ENCODE measurements at places on chromosomes 6 and 20.
A peak's percentile ranks its signal among the peaks of the same experiment; 100 is the strongest.

DNA sequence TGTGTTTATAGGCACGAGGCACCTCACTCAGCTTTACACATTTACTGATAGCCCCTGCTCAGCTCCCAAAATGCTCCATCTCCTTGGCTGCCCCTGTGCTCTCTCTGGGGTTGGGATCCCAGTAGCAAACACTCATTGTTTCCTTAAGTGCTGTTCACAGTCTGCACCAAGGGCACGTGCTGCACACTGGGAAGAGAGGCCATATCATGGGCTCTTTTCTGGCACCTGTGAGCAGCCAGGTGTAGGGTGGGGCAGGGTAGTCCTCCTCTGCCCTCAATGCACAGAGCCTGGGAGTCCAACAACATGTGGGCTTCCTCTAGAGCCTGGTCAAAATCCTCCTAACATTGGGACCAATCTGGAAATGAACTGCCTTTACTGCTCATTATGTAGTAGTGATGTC, 67.9 kb downstream of the BANF2 start:
- DNase-seq, result no peak

DNA sequence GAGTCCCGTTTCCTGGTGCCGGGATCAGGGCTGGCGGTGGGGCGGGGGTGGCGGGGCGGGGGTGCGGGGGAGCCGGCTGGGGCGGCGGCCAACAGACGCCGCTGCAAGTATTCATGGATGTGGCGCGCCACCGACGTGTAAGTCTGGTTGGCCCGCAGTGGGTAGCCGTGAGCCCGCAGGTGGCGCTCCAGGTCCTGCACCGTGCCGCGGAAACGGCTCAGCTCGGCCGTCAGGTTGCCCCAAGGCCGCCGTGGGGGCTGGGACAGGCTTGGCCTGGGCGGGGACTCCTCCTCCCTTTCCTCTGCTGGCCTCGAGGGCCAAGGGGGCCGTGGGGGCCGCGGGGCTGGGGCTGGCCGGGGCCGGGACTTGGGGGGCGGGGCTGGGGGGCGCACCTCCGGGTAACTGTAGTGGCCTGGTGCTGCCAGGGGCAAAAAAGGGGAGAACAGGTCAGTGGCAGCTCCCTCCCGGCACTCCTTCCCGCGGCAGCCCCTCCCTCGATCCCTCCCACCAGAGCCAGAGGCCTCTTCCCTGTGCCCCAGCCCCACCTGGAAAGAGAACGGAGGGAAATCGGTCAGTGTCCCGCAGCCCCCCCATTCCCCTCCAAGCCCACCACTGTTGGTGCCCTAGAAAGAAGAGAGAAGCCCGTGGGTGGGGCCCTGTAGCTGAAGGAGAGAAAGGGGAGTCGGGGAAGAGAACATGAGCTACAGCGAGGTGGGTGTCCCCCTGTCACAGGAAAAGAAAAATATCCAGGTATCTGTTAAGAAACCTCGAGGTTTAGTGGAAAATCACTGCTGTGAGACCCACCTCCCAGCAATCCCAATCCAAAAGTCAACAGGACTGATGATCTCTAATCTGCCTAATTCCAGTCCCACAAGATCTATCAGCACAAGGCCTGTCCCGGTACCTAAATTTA, 21.3 kb downstream of the TNXB start:
- peak; percentile 74 for DNase-seq

DNA sequence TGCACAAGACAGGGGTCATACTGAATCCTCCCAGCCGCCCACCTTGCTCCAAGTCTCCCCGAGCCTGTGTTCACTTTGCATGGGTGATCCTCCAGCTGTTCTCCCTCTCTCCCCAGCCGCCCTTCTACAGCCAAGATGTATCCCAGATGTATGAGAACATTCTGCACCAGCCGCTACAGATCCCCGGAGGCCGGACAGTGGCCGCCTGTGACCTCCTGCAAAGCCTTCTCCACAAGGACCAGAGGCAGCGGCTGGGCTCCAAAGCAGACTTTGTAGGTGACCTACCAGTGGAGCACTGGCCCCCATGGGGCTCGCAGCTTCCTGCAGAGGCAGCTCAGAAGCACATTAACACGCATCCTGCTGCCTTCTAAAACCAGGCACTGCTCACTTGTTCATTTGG, 14.6 kb upstream of the IFT52 start:
- DNase-seq, result no peak

DNA sequence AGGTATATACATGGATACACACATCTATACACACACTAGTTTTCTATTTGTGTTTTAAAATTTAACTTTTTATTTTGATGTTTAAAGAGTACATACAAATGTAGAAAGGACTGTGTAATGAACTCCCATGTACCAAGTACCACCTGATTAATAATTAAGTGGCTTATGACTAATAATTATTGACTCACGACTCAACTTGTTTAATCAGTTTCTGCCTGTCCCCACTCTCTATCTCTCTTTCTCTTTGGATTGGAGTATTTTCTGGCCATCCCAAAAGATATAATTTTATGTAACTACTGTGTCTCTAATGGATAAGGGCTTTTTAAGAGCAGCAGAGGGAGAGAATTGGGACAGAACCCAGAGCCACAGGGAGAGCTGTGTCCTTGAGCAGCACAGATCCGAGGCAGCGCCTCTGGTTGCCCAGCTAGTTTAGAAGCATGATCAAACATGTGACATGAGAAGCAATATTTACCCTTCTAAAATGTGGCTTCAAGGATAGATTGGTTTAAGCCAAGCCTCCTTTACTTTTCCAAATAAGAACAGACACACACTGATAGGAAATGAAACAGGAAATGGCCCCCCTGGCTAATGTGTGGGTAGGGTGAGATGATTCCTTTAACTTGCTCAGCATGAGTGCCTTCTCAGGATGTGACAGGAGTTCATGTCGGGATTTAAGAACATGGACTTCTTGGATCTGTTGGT, 81.0 kb downstream of the ERMARD start:
- DNase-seq, result no peak

GRCh38 chr6:89117211-89118108, at the start of gene SRSF12:
Gene SRSF12 (minus strand): TSS chr6:89118071. CDS start chr6:89117887, 184 bp downstream.
- DNase-seq, result peak; percentile 93

DNA sequence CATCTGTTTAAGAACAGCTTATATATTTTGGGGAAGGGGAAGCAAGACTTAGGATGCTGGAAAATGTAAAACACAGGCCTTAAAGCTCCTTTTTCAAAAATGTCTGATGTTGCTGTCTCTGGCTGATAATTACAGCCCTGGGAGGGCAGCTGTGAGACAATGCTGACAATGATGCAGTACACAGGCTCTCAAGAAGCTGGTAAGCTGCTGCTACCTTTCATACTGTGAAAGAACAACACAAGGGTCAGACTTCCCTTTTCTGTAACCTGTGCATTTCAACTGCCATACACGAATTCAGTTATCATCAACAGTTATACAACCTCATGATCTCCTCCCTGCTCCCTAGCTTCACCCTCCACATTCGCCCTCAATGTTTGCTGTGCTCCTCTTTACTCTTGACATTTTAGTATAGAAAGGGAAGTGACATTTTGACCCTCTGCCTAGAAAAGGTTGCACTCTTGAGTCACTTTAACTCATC, 25.2 kb downstream of the MAP7 start:
- no peak for DNase-seq

- DNase-seq, result no peak
Observed at GRCh38 chr20:60718743-60719480, 533.1 kb upstream of the CDH4 start.

GRCh38 chr20:3842348-3842930, 4.2 kb upstream of the MAVS start:
- no peak for DNase-seq

DNA sequence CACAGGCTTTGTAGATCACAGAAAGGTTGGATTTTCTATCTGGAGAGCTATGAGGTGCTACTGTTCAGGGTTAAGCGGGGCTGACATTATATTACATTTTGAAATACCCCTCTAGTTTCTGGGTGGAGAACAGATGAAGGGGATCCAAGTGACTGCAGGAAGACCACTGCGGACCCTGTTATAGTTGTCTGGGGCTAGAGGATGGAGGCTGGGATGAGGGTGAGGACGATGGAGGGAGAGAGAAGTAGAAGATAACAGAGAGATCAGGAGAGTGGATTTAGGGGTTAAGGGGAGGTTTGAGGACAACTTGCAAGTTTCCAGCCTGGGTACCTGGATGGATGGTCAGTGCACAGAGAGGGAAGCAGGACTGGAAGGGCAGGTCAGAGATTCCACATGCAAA, 43.5 kb upstream of the TGM2 start:
- DNase-seq, result no peak

GRCh38 chr6:128000363-128000762, 99.5 kb upstream of the THEMIS start:
- DNase-seq, result no peak

GRCh38 chr20:20992277-20992676, 113.9 kb downstream of the LINC00237 start:
- no peak for DNase-seq

DNA sequence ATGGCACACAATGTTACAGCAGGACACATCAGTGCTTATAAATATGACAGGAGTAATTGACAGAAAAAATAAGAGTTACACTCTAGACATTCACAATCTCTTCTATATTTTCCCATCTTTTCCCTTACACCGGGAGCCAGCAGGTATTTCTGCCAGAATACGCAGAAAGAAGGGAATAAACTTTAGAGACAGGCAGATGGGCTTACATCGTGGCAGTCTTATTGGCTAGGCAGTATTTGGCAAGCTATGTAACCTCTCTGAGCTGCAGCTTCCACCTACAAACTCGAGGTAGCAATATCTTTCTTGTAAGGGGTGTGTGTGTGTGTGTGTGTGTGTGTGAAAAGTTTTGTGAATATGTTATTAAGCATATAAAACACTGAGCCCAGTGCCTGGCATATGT, 33.0 kb upstream of the TSHZ2 start:
- no peak for DNase-seq

GRCh38 chr20:10632721-10633509, 40.9 kb downstream of the JAG1 start:
- no peak for DNase-seq

GRCh38 chr20:20859510-20859909, 147.1 kb upstream of the RALGAPA2 start:
- no peak for DNase-seq

- DNase-seq, result no peak
Observed at GRCh38 chr6:53264915-53265607, 83.7 kb downstream of the ELOVL5 start.

GRCh38 chr6:43007126-43007525, 6.6 kb downstream of the MEA1 start:
- DNase-seq, result no peak

GRCh38 chr6:12422848-12423247, 132.7 kb downstream of the EDN1 start:
- no peak for DNase-seq

DNA sequence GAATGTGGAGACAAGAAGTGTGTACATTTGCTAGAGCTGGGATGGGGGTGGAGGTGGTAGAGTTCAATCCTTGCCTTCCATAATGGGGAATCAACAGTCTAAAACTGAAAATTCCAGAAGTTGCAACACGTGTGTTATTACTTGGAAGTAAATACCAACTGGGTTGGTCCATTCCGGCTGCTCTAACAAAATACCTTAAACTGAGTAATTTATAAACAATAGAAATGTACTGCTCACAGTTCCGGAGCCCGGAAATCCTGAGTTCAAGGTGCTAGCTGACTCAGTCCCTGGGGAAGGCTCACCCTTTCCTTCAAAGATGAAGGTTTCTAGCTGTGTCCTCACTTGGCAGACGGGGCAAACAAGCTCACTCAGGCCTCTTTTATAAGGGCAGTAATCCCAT, 59.0 kb downstream of the RIN2 start:
- DNase-seq, result no peak

DNA sequence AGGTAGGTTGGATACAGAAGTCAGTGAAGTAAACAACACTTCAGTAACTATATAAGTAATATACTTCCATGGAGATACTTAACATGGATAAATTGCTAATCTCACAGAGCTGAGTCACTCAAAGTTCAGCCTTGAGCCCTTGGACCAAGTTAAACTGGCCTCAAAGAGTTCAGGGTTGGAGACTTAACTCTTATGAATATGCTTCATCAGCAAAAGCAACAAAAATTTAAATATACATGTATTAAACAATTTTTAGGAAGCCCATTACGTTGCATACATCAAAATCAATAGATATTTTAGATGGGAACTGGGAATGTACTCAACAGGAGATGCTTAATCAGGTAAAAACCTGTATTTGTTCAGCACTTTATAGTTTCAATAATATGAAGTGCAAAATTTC, 12.2 kb downstream of the MTCL3 start:
- no peak for DNase-seq

- DNase-seq, result no peak
Observed at GRCh38 chr6:132995432-132995831, 181.1 kb downstream of the RPS12 start.

DNA sequence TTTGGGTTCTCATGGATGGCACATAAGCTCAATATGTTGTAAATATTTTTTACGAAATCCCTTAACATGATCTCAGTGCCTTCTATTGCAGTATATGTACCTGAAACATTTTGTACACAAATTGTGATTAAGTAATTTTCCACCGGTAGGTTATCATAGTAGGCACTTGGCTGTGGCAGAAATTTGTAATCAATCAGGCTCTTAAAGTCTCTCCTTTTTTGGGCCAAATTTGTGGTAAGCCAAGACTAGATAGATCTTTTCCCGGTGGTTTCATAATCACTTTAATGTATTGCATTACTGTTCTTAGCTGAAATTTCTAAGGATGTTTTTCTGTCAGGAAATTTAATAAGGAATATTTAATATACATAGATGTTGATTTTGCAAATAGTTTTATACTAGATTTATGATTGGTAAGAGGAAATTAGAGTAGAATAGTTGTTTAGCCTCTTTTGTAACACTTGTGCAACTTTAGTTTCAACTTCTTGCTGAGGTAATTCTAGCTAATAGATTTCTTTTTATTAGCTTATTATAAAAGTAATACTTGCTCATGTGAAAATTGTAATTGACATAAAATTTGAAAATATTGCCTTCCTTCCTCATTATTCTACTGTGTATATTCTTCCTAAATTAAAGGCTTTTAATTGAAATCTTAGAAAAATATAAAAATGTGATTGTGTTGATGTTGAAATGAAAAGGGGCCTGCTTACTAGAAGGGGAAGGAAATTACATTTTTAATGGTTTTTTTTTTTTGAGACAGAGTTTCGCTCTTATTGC, 3.2 kb downstream of the PCMT1 start:
- DNase-seq, result no peak

- no peak for DNase-seq
Observed at GRCh38 chr20:1326031-1326930, 2.7 kb downstream of the SDCBP2 start.

DNA sequence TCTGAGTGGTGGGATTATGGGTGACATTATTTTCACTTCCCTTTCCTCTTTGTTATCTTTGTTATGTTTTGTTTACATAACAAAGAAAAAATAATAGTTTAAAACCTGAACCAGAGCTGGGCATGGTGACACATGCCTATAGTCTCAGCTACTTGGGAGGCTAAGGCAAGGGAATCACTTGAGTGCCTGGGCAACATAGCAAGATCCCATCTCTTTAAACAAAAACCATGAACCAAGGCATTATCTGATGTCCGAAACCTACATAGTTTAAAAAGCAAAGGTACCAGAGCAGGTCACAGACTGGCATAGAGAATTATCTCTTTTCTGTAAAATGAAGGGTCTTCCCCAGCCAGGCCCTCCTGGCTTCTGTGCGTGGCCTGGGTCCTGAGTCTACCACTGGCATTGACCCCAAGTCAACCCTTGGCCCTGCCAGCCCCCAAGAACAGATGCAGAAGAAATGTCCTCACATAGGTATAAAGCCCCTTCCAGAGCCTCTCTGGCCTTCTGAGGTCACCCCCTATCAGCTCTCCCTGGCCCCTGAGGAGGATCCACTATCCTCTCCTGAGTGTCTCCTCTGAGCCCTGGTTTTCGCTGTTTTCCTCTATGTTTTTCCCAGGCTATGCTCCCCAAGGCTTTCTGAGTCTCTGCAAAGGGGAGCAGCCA, 81.3 kb downstream of the TRERF1 start:
- DNase-seq, result no peak
